ENCODE measurements at places on chromosomes 4 and X.

GRCh38 chr4:81635739-81636138 is 164.0 kb upstream of the RASGEF1B start:
- no peak for DNase-seq

GRCh38 chrX:47222751-47223350 is 4.4 kb downstream of the CDK16 start:
- no peak for DNase-seq

DNA sequence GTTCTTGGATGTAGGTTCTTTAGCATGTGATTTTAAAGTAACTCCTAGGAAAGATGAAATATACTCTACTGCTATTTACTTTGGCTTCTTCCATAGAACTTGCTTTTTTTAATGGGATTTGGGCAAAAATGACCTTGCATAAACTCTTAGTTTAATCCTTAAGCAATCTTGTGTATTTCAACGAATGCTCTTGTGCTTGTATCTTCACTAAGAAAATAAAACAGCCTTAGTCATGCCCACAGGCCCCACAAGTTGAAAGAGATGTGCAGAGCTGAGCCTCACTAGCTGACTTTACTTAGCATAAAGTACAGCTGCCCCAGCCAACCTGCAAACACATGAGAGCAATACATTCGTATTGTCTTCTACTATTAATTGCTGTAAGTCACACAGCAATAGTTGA is 1609.2 kb downstream of the STIM2 start:
- DNase-seq, result no peak

GRCh38 chr4:189494407-189494806 is 446.3 kb upstream of the FRG1 start:
- DNase-seq, result no peak

GRCh38 chrX:80334583-80334982 is 85.7 kb upstream of the TENT5D start:
- no peak for DNase-seq

DNA sequence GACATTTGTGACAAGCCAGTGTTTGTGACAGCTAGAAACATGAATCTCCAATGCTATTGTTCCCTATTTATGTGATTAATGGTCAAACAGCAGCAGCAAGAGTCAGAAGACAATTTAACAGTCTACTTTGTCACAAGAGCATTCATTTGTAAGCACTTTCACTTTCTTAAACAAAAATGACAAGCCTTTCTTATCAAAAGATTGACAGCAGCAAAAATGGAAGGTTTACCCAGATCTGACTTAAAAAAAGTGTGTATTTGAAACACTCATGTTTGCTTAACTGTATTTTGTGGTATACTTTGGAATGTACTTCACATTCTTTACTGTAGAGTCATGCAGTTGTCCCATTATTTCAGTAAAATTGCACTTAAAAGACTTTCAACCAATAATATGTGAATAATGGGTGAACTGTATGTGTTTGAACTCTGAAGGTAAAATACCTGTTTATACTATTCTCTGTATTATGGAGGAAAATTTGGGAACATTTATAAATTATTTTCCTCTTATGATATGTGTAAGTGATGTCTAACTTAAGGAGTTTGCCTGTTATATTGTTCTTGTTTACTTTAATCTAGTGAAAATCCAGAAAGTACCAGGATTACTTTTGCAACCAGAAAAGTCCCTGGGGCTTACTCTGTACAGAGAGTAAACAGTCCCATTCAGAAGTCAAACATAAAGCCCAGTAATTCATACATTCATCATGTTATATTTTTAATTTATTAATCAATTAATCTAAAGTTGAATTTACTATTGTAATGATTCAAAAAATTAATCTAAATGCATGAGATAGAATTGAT is 314.9 kb upstream of the TRAM1L1 start:
- no peak for DNase-seq

- no peak for DNase-seq
Measured at GRCh38 chr4:38782452-38783108, at the start of gene TLR10. Gene TLR10, minus strand, starts transcription at chr4:38782990. Its CDS starts 7,400 bp downstream, at chr4:38775590.

DNA sequence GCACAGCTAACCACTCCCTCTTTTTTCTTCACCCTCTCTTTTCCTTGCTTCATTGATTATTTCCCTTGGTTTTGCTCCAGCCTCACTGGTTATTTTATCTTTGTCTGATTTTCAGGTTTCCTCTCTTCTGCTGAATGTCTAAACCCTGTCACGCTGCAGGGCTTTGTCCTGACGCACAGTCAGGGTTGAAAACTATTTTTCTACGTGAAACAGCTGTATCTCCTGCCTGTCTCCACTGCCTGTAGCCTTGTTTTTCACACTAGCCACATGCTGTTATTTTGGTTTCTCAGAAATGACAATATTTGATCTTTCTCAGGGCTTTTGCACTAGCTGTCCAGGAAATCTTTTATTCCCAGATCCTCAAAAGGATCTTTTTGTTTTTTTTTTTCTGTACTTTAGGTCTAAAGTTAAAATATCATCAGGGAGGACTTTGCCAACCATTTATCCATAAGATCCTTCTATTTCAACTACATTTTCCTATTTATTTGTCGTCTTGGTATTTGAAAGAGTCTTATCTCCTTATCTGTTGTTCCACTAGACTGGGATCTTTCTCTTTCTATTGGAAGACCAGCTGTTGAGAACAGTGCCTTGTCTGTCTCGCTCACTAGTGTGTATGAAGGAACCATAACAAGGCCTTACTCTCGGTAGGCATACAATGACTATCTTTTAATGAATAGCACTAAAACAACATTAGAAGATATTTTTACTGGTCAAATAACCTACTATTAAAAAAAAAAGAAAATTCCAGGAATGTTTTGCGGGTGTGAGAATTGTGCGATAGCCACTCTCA is 164.3 kb downstream of the PDHA2 start:
- no peak for DNase-seq

GRCh38 chrX:129833153-129833990 is 10.3 kb downstream of the ZDHHC9 start:
- DNase-seq, result no peak
